MCF 10A (cell line): ENCODE measurements at places on chromosomes 5 and 9.

- DNase-seq, result no peak
Observed at GRCh38 chr5:30604648-30605262, 588.7 kb upstream of the CDH6 start.

- no peak for DNase-seq
Observed at GRCh38 chr5:15746833-15747232, 246.9 kb downstream of the FBXL7 start.

DNA sequence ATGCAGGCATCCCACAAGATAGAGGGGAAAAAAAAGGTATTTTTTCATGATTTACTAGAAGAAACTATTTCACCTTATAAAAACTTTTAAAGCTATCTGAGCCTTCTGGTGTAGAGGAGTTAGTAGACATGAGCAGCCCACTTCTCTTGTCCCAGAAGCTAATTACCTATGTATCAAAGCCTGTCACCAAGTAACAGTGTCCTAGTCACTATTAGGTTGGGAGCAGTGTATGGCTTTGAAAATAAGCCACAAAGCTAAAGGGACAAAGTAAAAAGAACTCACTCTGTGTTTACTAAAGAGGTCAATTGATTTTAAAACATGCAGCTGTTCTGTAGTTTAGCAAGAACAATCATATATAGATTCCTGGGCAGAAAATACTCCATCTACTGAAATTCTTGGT is 1286.1 kb downstream of the PTPRD start:
- no peak for DNase-seq

DNA sequence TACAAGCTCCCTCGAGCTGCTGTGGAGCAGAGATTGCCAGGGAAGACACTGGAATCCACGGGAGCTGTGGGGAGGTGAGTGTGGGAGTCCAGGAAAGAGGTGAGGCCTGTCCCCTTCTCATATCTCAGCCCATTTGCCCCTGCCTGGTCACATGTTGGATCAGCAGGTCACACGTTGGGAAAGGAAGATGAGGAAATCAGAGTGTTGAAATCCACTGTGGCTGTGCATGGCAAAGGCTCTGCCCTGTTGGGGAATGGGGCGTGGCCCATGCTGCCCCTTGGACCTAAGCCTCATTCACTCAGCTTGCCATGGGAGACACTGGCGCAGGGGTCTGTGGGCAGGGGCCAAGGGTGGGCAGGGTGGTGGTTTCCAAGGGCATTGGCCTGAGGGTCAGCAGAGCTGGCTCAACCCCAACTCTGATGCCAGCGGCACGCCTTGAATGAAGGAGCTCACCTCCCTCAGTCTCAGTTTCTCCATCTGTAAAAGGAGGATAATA is 85.4 kb upstream of the CPEB4 start:
- peak; percentile 99 for DNase-seq

DNA sequence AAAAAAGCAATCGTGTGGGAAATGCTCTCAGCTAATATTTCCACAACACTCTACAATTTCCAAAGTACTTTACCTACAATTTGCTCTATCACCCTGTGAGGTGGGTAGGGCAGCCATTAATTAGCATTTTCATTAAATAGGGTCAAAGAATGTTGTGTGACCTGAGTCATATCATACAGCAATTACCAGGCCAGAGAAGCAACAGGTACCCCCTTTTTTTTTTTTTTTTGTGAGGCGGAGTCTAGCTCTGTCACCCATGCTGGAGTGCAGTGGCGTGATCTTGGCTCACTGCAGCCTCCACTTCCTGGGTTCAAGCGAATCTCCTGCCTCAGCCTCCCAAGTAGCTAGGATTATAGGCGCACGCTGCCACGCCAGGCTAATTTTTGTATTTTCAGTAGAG is 108.8 kb upstream of the RETREG1 start:
- DNase-seq, result no peak

- peak; percentile 78 for DNase-seq
Observed at GRCh38 chr5:98774192-98775033, 950 bp downstream of the RGMB start.

GRCh38 chr5:35153375-35153932 is 76.8 kb downstream of the PRLR start:
- no peak for DNase-seq
